SW 1271 (cell line): ENCODE measurements at places on chromosomes 5 and 9.

DNA sequence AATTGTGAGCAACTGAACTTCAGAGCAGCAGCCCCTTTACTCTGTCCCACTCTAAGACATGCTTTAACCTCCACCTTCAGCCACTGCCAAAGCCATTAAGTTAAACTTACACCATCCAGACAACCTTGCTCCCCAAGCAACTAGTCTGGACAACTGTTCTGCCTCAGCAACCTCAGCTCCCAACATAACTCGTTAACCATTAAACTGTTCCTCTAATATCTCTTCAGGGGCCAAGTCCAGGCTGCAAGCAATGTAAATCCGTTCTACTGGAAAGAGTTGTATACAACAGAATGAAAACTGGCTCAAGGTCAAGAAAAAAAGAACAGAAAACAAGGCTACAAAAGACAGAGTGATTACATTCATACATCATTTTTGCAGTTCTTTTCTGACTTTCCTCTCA, 131.7 kb upstream of the TARS1 start:
- DNase-seq = no peak

DNA sequence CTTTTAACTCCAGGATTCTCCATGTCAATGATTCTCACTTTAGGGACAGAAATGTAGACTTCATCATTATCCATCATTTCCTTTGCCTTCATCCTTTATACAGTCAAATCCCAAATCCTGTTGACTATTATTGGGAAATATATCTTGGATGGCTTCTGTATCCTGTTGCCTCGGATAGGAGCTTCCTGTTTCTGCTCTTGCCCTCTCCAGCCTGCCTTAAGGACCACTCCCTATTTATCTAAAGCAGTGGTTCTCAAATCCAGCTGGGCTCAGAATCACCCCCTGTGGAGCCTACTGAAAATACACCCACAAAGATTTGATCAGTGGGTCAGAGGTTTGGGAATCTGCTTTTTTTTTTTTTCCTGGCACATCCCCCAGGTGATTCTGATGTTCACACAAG, 8.5 kb downstream of the AFAP1L1 start:
- DNase-seq = no peak

GRCh38 chr5:95352691-95353090, 38.5 kb upstream of the FAM81B start:
- no peak for DNase-seq

DNA sequence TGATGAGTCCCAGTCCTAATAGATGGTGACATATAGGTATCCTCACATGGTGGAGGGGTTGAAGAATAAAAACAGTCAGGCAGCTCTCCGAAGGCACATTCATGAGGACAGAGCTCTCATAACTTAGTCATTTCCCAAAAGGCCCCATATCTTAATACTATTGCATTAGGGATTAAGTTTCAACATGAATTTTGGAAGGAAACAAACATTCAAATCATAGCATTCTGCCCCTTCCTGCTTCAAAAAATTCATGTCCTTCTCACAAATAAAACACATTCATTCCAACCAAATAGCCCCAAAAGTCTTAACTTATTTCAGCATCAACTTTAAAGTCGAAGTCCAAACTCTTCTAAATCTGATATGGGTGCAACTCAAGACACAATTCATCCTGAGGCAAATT, 277.2 kb upstream of the NR4A3 start:
- no peak for DNase-seq
